ENCODE measurements at places on chromosomes 1 and 21.

DNA sequence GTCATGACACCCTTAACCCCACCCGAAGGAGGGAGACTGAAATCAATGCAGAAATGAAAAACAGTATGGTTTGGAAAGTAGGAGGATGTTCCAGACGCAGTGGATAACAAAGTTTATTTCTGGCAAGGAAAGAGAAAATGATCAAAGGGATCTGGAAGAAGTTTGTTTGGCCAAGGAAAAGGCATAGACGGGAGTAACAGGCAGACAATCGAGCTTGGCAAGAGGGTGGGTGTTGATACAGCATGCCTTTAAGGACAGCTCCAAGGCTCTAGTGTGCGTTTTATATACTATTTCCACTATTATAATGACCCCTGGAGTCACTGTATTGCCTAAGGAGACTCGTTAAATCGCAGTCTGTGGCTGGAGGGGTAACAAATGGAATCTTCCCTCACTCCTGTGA is 303.7 kb upstream of the RUNX1 start:
- no peak for DNase-seq

DNA sequence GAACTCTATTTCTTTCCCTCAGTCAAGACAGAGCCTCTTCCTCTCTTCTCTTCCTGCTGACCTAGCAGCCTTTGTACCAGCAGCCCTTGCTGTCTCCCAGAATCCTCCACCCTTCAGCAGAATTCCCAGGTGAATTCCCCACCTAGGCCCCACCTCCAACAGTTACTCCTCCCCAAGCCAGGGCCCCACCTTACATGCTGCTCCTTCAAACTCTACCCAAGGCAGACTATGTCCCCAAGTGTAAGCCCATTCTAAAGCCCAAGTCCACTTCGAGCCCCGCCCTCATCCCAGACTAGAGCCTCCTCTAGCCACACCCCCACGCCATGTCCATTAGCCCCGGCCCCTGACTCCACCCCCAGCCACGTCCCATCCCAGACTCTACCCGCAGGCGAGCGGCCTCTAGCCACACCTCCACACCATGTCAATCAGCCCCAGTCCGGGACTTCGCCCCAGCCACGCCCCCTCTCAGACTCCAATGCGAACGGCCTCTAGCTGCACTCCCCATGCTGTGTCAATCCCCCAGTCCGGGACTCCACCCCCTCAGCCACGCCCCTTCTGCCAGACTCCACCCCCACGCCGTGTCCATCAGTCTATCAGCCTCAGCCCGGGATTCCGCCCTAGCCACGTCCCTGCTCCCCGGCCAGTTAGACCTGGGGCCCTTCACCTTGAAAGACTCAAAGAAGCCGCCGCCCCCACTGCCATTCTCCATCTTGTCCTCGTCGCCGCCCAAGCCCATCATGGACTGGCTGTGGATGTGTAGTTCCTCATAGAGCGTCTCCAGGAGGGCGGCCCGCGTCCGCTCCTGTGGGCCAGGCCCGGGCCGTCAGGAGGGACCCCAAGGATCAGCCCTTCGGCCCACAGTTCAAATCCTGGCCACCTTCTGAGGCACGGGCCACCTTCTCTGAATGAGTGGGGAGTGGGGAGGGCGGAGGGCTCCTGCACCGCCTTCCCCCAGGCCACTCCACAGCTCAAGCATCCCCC is 61.3 kb downstream of the RAP1GAP start:
- no peak for DNase-seq

GRCh38 chr1:220045356-220046051 is 801 bp downstream of the EPRS1 start:
- no peak for DNase-seq

DNA sequence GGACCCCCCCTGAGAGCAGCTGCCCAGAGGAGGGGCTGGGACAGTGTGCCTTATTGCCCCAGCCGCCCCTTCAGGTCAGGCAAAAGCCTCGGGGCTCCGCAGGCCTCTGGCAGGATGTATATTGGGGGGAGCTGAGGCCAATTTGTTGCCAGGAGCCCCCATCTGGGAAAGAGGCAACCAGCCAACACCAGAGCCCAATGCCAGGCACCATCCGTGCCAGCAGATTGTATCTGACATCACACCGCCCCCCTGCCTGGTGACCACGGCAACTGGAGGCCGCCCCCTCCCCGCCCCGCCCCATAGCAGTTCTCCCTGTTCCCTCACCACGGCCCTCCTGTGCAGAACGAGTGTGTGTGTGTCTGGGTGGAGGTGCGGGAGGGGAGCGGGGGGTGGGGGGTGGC is 3.6 kb upstream of the PLEKHG5 start:
- no peak for DNase-seq

GRCh38 chr1:89703469-89703868 is 70.5 kb downstream of the LRRC8C start:
- no peak for DNase-seq

GRCh38 chr1:165073185-165074007 is 283.1 kb downstream of the LMX1A start:
- peak; percentile 57 for DNase-seq

DNA sequence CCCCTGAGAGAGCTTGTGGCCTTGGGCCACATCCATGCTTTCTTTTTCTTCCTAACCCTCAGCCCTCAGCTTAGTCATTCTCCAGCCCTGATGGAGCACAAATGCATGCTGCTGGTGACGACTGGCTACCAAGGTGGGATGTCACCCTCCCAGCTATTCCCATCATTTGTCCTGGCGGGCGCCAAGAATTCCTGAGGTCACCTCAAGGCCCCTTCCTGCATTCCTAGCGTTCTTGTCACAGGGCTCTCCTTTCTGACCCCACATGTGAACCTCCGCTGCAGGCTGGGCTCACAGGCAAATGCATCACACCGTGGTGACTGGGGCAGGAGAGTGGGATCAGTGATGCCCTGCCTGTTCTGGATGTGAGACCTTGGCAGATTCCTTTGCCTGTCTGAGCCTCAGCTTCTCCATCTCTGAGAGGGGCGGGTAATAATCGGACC is 53.4 kb upstream of the IFFO2 start:
- no peak for DNase-seq

DNA sequence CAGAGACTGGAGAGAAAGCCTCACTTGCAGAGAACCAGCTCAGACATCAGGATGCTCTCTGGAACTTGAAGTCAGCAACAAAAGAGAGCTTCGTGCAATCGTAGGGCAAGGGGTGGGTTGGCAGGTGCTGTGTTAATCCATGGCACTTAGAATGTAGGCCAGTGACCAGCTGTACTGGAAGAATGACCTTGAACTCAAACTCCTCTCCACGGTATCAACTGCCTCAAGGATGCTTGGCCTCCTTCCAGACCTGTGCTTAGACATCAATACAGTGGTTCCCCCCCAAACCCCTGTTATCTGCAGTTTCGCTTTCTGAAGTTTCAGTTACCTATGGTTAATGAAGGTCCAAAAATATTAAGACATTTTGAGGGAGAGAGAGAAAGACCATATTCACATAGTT is 6.5 kb downstream of the KANK4 start:
- DNase-seq: no peak

DNA sequence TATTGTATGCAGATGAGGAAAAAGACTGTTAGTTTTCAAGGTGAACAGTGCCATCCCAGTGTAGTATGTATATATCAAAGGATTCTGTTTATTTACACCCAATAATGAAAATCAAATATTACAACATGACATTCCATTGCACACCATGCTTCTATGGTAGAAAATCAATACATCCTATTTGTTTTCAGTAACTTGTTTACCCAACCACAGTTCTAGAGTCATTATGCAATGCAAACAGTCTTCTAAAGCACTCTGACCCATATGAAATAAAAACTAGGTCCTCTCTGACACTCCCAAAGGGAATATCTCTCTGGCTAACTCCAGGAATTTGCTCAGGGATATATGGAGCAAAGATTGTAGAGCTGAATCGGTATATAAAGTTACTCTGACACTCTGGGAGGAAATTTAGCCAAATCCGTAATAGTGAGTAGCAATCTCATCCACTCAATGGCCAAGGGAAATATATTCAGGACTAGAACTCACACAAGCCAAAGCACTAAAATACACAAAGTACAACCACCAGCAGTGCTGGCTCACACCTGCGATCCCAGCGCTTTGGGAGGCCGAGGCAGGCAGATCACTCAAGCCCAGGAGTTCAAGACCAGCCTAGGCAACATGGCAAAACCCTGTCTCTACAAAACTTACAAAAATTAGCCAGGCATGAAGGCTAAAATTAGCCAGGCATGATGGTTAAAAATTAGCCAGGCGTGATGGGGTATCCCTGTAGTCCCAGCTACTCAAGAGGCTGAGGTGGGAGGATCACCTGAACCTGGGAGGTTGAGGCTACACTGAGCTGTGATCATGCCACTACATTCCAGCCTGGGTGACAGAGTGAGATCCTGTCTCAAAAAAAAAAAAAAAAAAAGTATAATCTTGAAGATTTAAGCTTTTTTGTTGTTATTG is 75.2 kb downstream of the RERE start:
- DNase-seq: no peak

GRCh38 chr1:219988387-219988786 is 57.9 kb downstream of the EPRS1 start:
- no peak for DNase-seq

DNA sequence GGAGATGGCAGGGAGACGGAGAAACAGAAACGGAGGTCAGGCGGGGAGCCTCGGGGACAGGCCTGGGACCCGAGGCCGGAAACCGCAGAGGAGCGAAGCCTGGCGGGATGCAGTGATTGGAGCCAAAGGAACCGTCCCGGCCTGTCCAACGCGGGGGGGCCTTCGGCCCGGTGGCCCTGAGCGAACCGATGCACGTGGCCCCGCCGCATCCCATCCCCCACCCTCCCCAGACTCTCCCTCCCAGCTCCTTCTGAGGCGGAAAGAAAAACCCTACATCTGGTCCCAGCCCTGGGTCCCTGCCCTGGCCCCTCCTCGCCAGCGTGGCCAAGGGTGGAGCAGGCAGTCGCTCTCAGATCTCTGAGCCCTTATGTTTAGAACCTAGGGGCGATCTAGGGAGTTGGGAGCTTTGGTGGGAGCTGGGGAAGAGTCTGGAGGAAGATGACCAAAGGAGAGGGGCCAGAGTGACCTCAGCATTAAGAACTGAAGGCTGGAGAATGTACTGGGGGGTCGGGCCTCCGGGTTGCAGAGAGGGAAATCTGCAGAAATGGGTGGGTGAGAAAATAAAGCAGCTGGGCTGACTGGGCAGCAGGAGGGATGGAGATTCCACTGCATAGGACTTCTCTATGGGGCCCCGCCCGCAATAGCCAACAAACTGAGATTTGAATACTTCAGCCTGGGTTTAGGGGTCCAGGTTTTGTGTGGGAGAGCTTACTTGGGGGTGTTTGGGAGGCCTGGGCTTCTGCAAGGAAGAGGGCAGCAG is 1.5 kb upstream of the CRABP2 start:
- DNase-seq: no peak

DNA sequence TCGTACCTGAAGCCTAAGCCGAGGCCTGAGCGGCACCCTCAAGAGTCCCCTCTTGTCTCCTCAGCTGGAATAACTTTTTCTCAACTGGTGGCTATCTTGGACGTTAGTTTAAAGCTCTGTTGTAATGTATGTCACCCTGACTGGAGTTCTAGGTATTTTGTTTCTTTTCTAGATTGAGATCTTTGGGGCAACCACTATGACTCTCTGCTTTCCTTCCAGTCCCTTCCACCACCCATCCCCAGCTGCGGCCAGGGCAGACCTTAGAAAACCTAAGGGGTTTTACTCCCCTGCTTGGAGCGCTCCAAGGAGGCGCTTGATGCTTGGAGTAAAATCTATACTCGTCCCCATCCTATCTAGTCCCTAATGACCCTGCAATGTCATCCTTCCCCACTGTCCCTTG is 74.6 kb upstream of the MRPS6 start:
- no peak for DNase-seq

DNA sequence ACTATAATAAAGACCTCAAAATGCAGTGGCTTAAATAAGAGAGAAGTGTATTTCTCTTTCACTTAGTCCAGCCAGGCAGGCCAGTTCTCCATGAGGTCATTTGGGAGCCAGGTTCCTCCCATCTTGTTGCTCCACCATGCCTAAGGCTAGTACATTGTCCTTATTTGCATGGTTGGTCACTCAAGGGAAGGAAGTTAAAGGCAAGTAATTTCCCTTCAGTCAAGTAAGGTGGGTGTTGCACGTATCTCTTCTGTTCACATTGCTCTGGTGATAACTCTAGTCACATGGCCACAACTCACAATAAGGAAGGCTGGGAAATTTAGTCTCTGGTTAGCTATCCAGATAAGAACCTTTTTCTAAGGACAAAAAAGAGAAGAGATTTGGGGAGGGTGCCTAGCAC is 27.2 kb upstream of the TADA1 start:
- DNase-seq: no peak

GRCh38 chr1:206488466-206488865 is 18.2 kb downstream of the IKBKE start:
- DNase-seq: no peak

GRCh38 chr1:7616953-7617352 is 154.1 kb upstream of the VAMP3 start:
- DNase-seq: no peak

- DNase-seq: no peak
Observed at GRCh38 chr1:43049481-43049880, 90.8 kb upstream of the SLC2A1 start.

- no peak for DNase-seq
Observed at GRCh38 chr1:203685168-203685567, 58.5 kb downstream of the ATP2B4 start.

GRCh38 chr1:65398083-65398482 is 22.4 kb upstream of the LEPR start:
- no peak for DNase-seq

GRCh38 chr21:26982767-26983166 is 15.9 kb upstream of the ADAMTS5 start:
- no peak for DNase-seq

GRCh38 chr1:165371588-165372225 is 15.2 kb upstream of the LMX1A start:
- no peak for DNase-seq

DNA sequence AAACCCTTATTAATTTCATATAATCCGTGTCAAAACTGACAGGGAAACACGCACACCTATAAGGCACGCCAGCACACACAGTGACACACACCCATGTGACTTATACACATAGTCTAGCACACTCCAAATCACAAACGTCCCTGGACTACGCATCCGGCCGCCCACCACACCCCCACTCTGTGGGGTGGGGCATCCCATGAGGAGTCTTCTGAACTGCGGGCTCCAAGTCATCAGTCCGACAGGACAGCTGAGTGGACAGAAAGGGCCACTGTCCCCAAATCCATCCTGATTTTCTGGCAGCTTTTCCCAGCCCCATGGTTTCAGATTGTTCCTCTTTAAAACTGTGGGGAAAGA is 829 bp downstream of the PEA15 start:
- no peak for DNase-seq

DNA sequence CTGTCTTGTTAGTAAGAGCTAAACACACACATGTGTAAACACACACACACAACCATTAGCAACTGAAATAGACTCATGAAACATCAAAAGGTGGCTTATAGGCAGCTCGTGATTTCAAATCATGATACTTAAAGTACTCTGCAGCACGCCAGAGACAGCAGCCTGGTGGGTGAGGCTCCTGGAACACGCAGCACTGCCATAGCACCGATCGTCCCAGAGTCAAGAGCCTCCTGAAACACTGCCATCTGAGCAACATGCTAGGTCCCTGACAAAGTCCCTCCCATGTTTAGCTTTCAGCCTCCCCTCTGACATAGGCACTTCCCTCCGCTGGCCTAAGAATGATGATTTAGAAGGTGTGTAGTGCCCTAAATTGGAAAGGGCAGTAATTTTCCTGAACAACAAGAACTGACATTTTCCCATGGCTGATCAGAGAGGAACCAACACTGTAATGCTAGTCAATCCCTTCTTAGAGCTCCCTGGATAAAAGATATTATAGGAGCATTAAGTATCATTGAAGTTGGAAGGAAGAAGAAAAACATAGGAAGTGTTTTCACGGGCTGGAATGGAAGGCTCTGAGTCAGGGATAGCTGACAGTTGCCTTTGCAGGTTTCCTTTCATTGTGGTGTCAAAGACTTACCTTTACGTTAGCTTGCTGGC is 14.1 kb upstream of the DPT start:
- DNase-seq: no peak

- no peak for DNase-seq
Observed at GRCh38 chr1:102961549-102961948, 146.8 kb downstream of the COL11A1 start.

Measured in NCI-H2107 (cell line).